ENCODE measurements at places on chromosomes 1 and 21.

DNA sequence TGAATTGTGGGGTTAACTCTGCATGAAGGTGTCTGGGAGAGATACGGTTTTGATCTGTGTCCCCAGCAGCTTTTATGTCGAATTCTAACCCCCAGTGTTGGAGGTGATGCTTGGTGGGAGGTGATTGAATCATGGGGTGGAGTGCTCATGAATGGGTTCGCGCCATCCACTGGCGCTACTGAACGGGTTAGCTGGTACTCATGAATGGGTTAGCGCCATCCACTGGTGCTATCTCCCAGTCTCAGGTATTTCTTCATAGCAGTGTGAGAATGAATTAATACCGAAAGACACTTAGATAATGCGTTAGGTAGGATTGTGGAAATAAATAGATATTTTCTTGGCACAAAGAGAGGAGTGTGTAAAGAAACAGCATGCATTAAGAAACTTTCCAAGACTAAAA is 32.9 kb upstream of the CLDN8 start:
- no peak for DNase-seq

DNA sequence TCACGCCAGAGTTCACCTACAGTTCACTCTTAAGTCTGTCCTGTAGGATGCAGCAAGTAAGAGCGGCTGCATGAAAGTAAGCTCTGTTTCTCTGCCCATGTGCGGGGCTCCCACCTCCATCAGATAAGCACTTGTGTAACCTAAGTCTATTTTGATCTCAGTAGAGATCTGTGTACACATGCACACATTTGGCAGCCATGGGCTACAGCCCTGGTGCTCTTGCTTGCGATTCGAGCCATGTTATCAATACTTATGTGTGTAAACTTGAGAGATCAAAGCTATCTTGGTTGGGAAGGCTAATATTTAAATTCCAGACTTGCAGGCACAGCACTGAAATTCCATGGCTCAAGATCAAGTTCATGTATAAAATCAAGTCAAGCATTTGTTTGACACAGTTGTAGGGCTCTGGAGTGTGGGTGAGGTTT is 244.7 kb upstream of the FGGY start:
- DNase-seq: no peak

- DNase-seq: no peak
Measured at GRCh38 chr21:40177979-40178378, 310.7 kb downstream of the PCP4 start.

DNA sequence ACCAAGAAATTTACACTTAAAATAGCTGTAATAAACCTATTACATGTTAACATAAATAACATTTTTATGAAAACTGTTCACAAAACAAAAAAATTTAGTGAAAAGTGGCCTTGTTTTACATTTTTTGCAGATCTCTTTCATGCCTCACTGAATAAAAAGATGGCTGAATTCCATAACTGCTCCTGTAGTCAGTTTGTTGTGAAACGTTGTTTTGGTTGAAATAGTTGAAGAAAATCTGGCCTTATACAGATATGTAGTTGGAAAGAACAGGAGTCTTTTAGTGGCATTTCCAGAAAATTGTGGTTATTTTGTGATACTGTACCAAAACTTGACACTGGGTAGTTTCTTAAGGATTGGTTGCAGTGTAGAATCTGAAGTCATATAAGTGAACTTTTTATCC is 18.1 kb downstream of the ITSN1 start:
- no peak for DNase-seq

DNA sequence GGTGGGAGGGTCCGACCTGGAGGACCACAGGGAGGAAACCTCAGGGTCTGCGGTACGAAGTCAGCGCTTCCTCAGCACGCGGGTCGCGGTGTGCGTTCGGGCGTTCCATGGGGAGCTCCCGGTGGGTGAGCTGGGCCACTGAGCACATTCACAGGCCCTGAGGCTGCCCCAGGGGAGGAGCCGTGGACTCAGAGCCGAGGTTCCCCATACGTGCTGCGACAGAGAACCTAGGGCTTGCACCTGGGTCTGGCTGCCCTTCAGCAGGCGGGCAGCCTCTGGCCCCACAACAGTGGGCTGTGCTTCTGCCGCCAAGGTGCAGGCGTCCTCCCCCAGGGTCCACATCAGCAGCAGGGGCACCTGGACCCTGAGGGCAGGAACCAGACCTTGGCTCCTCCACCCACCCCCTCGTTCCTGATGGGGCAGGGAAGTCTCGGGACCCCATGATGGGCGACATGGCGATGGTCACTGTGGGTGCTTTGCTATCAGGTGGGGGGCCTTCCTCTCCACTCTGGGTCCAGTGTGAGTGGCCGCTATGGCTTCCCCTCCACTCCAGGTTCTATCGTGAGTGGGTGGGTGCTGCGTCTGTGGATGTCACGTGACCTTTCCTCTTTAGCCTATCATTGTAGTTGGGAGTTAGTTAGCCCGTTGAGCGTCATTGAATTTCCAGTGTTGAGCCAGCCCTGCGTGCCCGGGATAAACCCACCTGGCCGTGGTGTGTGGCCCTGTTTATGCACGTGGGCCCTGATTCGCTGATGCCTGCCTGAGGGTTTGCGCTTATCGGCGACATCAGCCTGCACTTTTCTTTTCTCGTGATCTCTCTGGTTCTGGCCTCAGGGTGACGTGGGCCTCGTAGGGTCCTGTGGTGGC is 27.9 kb downstream of the FTCD start:
- no peak for DNase-seq

- no peak for DNase-seq
Measured at GRCh38 chr1:8026976-8027747, 1.1 kb upstream of the ERRFI1 start.

DNA sequence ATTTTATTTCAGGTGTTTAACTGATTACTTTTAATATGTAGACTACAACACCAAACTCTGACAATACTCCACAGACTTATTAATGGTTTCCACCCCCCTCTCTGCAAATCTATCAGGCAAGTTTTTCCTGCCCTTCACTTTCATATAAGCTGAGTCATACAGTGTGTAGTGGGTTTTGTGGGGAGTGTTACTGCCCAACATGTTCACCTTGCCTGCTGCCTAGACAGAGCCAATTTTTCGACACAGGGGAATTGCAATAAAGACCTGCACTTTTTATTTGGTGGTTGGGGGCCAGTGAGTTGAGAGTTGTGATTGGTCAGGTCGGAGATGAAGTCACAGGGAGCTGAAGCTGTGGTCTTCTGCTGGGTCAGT is 119.7 kb downstream of the PPIAL4G start:
- DNase-seq: no peak

- no peak for DNase-seq
Measured at GRCh38 chr1:117060441-117061317, 553 bp downstream of the TTF2 start.

- DNase-seq: no peak
Measured at GRCh38 chr1:14713077-14713476, 114.6 kb downstream of the KAZN start.

- no peak for DNase-seq
Measured at GRCh38 chr1:33004613-33005012, 32.1 kb downstream of the AK2 start.

- DNase-seq: peak; percentile 76
Measured at GRCh38 chr1:234772345-234773147, 162.6 kb upstream of the IRF2BP2 start.

DNA sequence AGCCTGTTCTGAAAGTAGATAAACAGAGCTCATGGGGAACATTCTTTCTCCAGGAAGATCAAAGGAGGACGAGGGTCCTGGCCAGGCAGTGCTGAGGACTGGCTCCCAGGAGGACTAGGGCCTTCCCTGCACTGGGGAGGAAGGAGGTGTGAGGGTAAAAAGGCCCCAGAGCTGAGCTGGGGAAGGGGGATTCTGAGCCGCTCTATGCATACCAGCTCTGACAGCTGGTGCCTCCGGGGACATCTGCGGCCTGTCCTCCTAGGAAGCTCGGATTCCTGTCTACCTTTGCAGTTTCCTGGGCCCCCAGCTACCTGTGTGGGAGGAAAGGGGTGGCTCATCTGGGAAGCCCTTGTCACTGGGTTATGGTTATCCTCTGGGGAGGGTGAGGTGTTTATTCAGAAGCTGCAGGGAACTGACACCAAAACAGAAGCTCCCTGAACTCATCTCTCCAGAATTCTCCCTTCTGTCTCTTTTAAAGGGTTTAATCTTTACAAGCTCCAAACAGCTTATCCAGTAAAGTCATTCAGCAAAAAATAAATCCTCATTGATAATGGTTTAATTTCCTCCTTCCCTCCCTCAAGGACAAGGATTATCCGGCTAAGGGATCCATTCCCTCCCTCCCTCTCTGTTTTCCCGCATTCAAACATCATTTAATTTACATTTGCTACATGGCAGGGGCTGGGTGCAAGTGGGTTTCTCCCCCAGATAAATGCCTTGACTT is 31.0 kb downstream of the NENF start:
- no peak for DNase-seq

- peak; percentile 23 for DNase-seq
Measured at GRCh38 chr1:38586993-38587646, 272.5 kb downstream of the RRAGC start.

GRCh38 chr1:163872067-163872466 is 550.3 kb downstream of the NUF2 start:
- no peak for DNase-seq

- DNase-seq: no peak
Measured at GRCh38 chr1:81678779-81679178, 122.0 kb upstream of the ADGRL2 start.

- DNase-seq: no peak
Measured at GRCh38 chr1:41513383-41513735, 28.9 kb upstream of the EDN2 start.

DNA sequence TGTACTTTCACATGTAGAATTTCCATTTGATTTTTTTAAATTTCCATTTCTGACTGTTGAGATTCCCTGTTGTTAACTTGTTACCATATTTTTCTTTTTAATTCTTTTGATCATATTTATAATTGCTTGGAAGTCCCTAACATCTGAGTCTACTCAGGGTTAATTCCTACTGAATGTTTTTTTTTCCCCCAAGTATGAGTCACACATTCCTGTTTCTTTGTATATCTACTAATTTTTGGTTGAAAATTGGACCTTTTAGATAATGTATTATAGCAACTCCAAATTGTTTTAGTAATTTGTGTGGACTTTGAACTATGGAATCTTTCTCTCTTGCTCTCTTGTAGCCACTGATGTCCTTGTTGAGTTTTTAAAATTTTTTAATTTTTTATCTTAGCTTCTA is 54.6 kb downstream of the STXBP3 start:
- no peak for DNase-seq

GRCh38 chr1:208652296-208653160 is 408.3 kb upstream of the PLXNA2 start:
- DNase-seq: no peak

GRCh38 chr1:83932693-83933092 is 66.2 kb downstream of the TTLL7 start:
- DNase-seq: no peak

- DNase-seq: no peak
Measured at GRCh38 chr21:32252136-32252535, 26.7 kb downstream of the MIS18A start.

GRCh38 chr1:12172042-12172851 is 5.5 kb downstream of the TNFRSF1B start:
- no peak for DNase-seq

DNA sequence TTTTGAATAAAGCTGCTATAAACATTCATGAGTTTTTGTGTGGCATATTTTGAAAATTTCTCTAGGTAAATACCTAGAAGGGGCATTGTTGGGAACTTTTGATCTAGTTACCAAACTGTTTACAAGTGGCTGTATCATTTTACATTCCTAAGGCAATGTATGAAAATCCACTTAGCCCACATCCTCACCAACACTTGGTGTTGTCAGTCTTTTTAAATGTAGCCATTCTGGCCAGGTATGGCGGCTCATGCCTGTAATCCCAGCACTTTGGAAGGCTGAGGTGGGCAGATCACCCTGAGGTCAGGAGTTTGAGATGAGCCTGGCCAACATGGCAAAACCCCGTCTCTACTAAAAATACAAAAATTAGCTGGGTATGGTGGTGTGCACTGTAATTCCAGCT is 5.9 kb upstream of the KCNE2 start:
- DNase-seq: no peak

DNA sequence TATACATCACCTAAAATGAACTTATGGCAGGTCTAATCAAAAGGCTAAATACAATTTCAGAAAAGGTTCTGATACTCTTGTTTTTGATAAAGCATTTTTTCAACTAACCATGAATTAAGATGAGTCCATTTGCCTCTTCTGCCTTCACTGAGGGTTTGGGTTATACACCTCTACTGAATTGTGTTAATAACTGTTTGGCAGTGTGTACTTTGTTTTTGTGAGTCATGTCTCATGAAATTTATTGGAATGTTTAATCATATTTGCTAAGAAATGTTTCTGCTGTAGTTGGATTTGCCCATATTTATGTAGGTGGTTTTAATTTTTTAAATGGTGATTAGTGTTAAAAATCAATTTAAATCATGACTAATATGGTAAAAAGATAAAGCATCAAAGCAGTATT is 190.5 kb downstream of the HS2ST1 start:
- no peak for DNase-seq

GRCh38 chr1:243842978-243843511 is 7.0 kb downstream of the AKT3 start:
- DNase-seq: peak; percentile 7

DNA sequence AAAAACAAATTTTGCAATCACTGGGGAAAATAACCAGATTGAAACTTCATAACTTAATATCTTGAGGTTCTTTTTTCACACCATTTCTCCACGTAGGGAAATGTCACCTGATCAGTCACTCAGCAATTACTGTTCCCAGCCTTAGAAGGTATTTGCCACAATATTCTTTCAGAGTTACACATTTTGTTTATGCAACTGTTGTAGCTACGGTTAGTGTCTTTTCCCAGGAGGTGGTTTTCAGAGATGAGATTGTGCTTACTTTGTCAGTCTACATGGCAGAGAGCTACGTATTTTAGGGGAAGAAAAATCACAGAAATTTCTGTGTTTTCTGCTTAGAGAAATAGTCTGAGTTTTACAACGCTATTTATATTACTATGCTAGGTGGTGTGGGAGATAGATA is 792.8 kb upstream of the B3GALT2 start:
- no peak for DNase-seq

- DNase-seq: no peak
Measured at GRCh38 chr1:60145771-60146170, 72.2 kb upstream of the C1orf87 start.

- no peak for DNase-seq
Measured at GRCh38 chr1:87794788-87795614, 466.3 kb downstream of the LMO4 start.

DNA sequence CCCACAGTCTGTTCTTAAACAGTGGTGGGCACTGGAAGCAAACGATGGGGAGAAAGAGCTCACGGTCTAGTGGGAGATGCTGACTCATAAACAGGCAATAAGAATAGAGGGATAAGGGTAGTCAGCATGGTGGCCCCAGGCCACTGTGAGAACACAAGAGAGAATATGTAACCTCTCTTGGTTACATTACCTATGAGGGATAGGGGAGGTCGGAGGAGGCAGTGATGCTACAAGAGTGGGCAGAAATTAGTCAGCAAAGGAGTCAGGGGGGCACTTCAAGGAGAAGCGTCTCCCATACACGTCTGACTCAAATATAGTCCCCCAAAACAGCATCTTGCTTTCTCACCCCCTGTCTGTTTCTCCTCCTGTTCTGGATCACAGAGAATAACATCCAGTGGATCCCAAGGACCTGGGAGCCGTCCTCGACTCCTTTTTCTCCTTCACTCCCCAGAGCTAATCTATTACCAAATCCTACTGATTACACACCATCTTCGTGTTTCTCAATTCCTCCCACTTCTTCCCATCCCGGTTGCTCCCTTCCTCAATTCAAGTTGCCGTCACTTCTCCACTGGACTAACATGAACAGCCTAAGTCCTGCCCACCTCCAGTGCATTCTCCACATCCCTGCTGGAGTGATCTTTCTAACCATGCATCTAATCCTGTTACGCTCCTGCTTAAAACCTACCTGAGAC is 2.1 kb downstream of the SLAMF8 start:
- DNase-seq: no peak

GRCh38 chr1:172955161-172955815 is 95.5 kb downstream of the TNFSF18 start:
- no peak for DNase-seq

All from stimulated activated CD8-positive, alpha-beta memory T cell treated with anti-CD3 and anti-CD28 coated beads, Interleukin-7, amount 100 ng/mL, for 48 hours (primary cell).